ENCODE measurements at places on chromosomes 5 and 9. TPM values are rescaled to one million over a fixed set of nuclear protein-coding genes. Genes with fewer than 3 reads are reported as not detected.

DNA sequence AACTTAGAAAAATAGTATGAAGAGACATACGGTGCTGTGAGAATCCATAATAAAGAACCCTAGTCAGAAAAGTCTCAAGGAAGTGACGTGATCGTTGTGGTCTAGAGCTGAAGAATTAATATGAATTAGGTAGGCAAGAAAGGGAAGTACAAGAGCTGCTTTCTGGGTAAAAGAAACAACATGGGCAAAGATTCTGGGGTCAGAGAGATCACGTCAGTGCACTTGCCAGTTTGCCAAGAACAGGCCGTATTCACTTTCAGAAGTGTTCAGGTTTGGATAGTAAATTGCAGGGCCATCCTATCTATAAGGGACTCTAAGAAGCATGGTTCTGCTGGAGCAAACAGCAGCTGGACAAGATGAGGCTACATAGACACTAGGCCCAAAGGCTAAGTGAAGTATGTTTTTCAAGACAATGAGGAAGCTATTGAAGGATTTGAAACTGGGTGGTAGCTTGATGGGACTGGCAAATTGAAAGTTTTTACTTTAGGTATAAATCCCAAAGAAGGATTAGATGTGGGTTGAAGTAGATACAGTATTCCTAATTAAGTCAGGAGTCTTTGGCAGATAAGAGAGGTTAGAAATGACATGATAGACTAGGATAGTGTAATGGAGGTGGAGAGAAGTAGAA is 4.8 kb upstream of the CHD1 start:
- no peak for DNase-seq

- DNase-seq: no peak
Measured at GRCh38 chr5:34039398-34040157, 3.4 kb downstream of the C1QTNF3 start.

- peak; percentile 18 for DNase-seq
Measured at GRCh38 chr5:10663489-10664179, 97.4 kb downstream of the DAP start.

DNA sequence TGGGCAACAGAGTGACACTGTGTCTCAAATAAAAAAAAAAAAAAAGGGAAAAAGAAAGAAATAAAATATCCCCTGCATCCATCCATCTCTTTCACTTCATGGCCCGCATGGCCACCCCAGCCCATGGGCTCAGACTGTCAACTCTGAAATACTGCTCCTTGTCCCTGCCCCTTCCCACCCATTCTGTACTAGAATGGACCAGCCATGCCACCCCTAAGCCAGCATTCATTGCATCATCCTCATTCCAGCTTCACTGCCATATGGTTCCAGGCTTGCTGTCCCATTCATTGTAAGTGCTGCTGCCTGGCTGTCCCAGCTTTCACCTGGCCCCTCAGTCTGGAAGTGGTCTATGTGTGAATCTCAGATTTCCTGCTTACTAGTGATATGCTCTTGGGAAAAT is 46.2 kb downstream of the SPRY4 start:
- no peak for DNase-seq

GRCh38 chr5:42759456-42759855 is 2.8 kb downstream of the CCDC152 start:
- DNase-seq: peak; percentile 48

- DNase-seq: no peak
Measured at GRCh38 chr5:14009575-14009974, 65.1 kb upstream of the DNAH5 start.

- DNase-seq: peak; percentile 25
Measured at GRCh38 chr5:69046375-69046957, 47.3 kb upstream of the SLC30A5 start.

SH2D3C gene
- total RNA-seq: not detected

WNK2 gene
- not detected for total RNA-seq

URM1 gene
- 46.4 TPM for total RNA-seq

C9 gene
- not detected for total RNA-seq
